DMS53 (cell line): ENCODE measurements at places on chromosomes 3 and 15.
A peak's percentile ranks its signal among the peaks of the same experiment; 100 is the strongest.

- peak; percentile 49 for DNase-seq
Observed at GRCh38 chr3:51024765-51025632, 350.3 kb downstream of the DOCK3 start.

- no peak for DNase-seq
Observed at GRCh38 chr3:32398531-32398930, 6.9 kb downstream of the CMTM7 start.

DNA sequence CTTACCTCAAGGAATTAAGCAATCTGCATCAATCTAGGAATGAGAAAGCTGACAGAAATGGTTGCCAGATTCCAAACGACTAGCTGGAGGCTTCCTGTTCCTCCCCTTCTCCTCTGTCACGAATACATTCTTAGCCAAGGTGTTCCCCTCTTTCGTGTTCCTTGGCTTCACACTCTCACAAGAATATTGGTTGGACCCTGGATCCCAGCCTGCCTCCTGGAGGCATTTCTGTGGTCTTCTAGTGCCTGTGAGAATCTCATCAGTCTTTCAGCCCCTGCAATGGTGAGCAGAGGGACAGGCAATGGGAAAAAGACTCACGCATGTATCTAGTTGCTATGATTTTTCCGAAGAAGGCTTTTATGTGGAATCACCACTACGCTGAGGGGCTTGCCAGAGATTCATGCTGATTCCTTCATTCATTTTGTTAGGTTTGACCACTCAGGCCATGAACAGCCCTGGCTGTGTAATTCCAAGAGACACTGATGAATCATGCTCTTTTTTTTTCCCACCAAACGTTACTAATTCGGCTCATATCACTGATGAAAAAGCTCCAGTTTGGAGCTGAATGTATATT, 1.6 kb upstream of the P3H2 start:
- DNase-seq = no peak

DNA sequence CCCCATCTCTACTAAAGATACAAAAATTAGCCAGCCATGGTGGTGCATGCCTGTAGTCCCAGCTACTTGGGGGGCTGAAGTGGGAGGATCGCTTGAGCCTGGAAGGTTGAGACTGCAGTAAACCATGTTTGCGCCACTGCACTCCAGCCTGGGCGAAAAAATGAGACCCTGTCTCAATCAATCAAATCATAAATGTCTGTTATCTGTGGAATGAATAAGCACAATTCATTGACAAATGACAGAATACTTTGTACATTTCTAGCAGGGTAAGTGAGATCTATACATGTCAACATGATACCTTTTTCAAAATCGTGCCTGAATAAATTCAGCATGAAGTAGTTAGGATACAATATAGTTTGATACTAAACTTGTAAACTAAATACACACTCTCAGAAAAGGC, 181.2 kb downstream of the FOXP1 start:
- no peak for DNase-seq

DNA sequence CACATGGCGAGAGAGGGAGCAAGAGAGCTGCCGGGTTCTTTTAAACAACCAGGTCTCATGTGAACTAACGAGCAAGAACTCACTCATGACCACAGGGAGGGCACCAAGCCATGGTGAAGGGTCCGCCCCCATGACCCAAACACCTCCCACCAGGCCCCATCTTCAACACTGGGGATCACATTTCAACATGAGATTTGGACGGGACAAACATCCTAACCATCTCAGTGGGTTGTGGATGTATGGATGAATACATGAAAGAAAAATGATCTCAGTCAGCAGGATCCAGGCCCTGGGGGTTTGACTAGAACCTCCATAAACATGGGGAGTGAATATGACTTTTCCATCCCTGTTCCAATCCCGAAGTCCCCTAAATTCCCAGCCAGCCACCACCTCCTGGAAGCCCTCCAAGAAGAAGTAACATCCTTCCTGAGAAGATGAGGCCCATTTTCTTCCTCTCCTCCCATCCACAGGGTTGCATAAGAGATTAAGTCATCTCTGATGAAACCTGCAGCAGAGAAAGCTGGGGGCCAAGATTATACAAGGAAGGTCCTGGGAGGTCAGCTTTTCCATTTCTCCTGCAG, 9.5 kb downstream of the CAV3 start:
- no peak for DNase-seq

- no peak for DNase-seq
Observed at GRCh38 chr15:72994534-72995177, 57.6 kb upstream of the NEO1 start.

DNA sequence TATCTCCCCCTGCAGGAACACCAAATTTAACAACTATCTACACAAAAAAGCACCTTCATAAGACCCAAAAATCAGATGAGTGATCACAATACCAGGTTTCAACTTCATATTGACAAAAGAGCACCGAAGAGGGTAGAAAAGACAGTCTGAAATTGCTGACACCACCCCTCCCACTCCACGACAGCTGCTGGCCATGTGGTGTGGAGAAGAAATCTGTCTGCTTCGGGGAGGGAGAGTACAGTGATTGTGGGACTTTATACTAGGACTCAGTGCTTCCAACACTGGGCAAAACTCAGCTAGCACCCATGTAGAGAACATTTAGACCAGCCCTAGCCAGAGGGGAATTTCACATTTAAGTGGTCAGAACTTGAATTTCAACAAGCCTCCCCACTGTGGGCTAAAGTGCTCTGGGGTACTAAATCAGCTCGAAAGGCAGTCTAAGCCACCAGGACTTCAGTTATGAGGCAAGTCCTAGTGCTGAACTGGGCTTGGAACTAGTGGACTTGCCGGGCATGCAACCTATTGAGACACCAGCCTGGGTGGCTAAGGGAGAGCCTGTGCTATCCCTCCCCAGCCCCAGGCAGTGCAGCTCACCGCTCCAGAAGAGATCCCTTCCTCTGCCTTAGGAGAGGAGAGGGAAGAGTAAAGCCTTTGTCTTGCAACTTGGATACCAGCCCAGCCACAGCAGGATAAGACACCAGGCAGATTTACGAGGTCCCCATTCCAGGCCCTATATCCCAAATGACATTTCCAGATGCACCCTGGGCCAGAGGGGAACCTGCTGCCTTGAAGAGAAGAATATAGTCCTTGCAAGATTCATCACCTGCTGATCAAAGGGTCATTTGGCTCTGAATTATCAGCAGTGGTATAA, 44.6 kb upstream of the POU1F1 start:
- no peak for DNase-seq

GRCh38 chr3:134600685-134601463, 49.9 kb downstream of the KY start:
- DNase-seq = peak; percentile 78

- no peak for DNase-seq
Observed at GRCh38 chr3:30702828-30703397, 96.5 kb downstream of the TGFBR2 start.

DNA sequence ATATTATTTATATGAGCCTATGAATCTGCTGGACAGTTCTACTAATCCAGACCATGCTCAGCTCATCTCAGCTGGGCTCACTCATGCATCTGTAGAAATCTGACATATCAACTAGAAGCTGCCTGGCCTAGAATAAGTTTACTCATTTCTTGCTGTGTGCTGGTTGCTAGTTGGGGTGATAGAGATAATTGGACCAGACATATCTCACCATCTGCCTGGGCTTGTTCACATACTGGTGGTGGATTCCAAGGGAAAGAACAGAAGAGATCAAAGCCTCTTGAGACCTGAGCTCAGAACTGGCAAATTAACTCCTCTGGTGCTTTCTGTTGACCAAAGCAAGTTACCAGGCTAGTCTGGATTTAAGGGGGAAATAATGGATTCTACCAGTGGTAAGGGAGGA, 109.1 kb downstream of the NSUN3 start:
- DNase-seq = no peak

DNA sequence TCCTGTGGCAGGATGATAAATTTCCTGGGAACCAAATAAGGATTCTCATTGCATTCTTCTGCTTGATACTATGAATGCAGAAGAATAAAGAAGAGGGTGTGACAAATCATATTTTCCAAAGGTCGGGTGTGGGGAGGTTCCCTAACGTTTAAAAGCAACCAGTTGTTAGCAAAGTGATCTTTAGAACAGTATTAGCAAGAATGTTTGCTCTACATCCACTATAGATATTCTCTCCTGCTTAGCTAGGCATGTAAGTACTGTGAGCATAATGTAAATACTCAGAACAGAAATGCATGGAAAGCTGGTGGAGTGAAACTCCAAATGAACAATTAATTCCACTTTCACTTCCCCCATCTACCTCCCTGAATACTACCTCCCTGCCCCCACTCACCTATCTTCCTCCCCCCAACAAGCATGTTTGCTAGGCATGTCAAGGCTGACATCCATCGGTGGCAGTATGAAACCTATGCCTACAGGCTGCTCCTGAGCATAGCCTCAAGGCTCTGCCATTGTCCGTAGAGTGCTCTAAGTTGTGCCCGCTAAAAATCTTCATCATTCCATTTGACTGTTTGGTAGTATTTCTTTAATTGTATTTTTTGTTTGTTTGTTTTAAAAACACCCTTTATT, 329.7 kb downstream of the TIGIT start:
- DNase-seq = peak; percentile 66

GRCh38 chr3:123071146-123071545, 4.3 kb downstream of the PDIA5 start:
- peak; percentile 15 for DNase-seq

- DNase-seq = no peak
Observed at GRCh38 chr15:69636169-69636915, 183.7 kb downstream of the RPLP1 start.

DNA sequence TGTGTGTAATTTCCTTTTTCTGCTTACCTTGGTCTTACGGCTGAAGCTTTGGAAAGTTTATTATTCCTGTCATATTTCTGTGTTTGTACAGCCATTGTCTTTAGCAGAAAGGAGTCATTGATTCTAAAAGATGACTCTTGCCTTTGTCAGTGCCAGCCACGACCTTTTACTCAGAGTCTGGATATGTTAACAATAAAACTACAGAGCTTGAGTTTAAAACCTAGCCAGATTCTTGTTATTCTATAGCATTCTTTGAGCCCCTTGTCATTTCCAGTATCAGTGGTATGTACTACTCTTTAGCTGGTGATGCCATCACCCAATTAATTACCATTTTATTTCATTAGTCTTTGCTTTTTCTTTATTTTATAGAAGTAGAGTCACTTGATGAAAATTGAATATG, 142.4 kb downstream of the TCF12 start:
- DNase-seq = no peak

DNA sequence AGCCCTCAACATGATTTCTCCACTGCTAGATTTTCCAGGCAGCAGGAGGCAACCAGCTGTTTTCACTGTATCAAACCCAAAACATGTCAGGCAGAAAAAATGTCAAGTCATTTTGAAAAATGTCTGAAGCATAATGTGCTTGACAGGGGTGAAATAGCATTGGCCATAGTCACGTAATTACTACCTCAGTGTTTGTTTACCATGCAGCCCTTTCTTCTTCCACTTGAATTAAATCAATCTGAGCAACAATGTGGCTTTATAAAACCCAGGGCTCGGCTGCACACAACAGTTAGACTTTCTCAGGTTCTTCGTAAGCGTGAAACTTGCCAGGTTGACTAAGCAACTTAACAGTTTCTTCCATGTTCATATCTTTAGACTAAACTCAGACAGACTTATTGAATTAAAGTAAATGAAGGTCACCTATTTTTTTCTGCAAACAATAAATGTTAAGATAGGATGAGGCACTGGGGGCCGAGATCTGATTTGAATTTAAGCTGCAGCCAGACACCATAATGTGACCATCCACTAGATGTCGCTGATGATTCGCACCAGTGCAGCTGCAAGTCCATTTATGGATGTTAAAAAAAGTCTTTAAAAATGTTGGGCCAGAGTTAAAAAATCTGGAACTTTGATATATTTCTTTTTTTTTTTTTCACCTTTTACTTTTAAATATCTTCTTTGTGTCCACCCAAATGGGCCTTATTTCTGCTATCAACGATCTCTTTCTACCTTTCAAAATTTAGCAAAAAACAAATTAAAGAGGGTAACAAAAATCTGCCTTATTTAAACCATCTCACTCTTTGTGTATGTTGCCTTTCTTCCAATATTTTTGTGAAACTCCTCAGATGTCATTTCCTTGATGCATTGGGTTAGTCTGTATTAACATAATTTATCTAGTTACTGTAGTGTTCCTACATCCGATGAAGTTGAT, 305.9 kb downstream of the CACNA2D3 start:
- DNase-seq = peak; percentile 40

GRCh38 chr3:107103786-107104185, 273.5 kb upstream of the CCDC54 start:
- no peak for DNase-seq

GRCh38 chr3:170290194-170290593, 67.3 kb upstream of the SKIL start:
- no peak for DNase-seq

DNA sequence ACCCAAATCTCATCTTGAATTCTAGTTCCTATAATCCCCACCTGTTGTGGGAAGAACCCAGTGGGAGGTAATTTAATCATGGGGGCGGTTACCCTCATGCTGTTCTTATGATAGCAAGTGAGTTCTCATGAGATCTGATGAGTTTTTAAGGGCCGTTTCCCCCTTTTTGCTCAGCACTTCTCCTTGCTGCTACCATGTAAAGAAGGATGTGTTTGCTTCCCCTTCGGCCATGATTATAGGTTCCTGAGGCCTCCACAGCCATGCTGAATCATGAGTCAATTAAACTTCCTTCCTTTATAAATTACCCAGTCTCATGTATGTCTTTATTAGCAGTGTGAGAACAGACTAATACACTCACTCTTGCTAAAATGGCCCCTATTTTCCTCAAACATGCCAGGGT, 374.7 kb downstream of the TUSC7 start:
- DNase-seq = no peak

- peak; percentile 18 for DNase-seq
Observed at GRCh38 chr15:68829068-68829467, 8.4 kb upstream of the ANP32A start.

DNA sequence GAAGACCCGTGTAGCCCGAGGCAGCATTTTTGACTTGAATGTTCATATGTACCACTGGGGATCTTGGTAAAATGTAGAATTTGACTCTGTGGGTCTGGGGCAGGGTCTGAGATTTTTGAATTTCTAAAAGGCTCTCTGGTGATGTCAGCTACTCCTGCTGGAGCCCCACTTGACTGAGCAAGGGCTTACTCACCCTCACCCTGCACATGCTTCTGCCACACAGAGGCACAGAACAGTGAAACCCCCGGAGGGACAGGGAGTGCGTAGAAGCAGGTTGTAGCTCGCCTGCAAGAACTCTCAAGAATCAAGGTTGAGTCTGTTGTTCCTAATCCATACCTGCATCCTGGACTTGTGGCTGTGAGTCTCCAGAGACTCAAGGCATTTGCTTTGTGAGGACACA, 41.1 kb downstream of the SLCO3A1 start:
- no peak for DNase-seq

GRCh38 chr15:36432161-36432560, 147.3 kb upstream of the CDIN1 start:
- no peak for DNase-seq

- DNase-seq = no peak
Observed at GRCh38 chr3:139634111-139634635, 43.6 kb downstream of the NMNAT3 start.

GRCh38 chr3:33786565-33787327, 11.7 kb upstream of the PDCD6IP start:
- no peak for DNase-seq

DNA sequence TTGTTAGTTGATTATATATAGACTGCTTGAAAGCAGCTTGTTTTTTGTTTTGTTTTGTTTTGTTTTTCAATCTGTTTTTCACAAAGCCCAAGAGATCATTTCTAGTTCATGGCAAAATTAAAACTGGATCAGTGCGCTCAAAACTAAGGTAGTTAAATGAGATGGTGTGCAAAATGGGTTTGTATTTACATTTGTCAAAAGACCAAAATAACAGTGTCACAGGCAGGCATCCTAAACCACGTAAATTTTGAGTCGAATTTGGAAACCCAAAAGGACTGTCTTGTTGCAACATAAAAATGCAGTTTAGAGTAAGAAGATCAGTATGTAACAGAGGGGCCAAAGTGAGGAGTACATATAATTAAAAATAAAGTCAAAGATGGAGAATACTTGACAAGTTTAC, 2.4 kb downstream of the DMXL2 start:
- DNase-seq = no peak
